ENCODE measurements at places on chromosomes 1 and 21. TPM values are rescaled to one million over a fixed set of nuclear protein-coding genes. Genes with fewer than 3 reads are reported as not detected.

DNA sequence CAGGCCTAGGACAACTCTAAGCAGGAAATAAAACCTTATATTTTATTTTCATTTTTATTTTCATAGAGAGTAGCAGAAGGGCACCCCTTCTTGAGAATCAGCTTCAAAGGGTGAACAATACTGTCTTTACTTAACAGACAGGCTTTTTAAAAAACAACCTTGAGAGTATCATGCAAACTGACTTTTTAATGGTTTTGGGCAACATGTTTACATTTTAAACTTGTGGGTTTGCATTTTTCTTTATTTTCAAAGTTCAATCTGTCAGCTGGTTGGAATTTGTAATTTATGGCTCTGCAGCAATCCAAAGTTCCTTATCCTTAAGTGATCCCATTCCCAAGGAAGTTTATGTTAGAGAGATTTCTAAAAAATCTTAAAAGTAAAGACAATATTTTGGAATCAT lies 392.3 kb upstream of the ADAMTS5 start:
- no peak overlapping the region for H3K27ac ChIP-seq
- no peaks in the 10 kb centered on the region for H3K27me3 ChIP-seq
- no peaks in the 10 kb centered on the region for H3K4me1 ChIP-seq
- DNase-seq: no peak

GRCh38 chr1:152191260-152191659 lies 32.2 kb upstream of the RPTN start:
- DNase-seq: no peak
- no peak overlapping the region for H3K4me3 ChIP-seq
- peaks cover 63% of the 10 kb centered on the region for H3K4me1 ChIP-seq
- H3K27ac ChIP-seq: peak overlapping the region; percentile 76
- H3K36me3 ChIP-seq: no peaks in the 10 kb centered on the region

DNA sequence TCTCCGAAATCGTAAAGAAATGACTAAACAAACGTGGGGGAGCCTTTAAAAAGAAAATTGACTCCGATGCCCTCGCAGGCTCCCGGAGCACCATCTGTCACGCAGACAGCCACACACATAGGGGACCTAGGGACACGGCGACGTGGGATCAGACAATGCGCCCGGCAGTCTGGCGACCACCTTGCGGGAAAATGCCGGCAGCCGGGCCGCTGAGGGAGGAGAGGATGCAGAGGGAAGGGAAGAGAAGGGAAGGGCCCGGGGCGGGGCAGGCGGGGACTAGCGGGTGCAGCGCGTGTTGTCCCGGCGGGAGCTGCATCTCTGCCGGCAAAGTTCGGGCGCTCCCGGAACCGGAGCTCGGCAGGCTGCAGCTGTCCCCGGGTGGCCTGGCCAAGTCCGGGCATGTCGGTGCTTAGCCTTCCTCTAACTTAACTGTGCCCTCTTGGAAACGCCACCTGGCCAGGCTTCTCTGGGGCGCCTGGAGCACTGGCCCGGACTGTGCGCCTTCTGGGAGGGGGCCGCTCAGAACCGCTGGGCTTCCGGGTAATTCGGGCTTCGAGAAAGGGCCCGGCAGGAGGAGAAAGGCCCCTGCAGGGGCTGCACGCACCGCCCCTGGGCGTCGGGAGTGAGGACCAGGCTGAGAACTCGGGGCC lies 1.8 kb downstream of the NHLH2 start:
- H3K4me1 ChIP-seq: peaks cover 16% of the 10 kb centered on the region
- H3K27me3 ChIP-seq: peaks cover 4% of the 10 kb centered on the region
- H3K4me3 ChIP-seq: peak overlapping the region; percentile 58
- no peaks in the 10 kb centered on the region for H3K36me3 ChIP-seq
- DNase-seq: no peak

DNA sequence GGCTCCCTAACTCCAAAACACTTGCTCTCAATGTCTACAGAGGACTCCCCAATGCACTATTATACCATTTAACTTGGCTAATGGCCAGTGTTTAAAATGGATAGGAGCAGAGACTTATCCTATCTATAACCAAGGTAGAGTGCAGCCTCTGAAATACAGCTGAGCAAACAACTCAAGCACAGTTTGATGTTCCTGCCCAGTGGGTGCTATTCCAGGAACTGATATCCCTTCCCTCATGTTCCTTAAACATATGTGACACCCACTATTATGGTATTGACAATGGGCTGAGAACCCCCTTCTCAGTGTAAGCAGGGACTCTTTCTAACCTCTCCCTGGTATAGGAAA lies 51.7 kb downstream of the SH3GLB1 start:
- no peaks in the 10 kb centered on the region for H3K4me1 ChIP-seq
- no peak overlapping the region for H3K4me3 ChIP-seq
- H3K27me3 ChIP-seq: no peaks in the 10 kb centered on the region
- no peak for DNase-seq
- H3K27ac ChIP-seq: no peak overlapping the region
- H3K36me3 ChIP-seq: no peaks in the 10 kb centered on the region

PLEKHG5 gene
- total RNA-seq: 37.8 TPM

ARHGAP30 gene
- 2.9 TPM for total RNA-seq

PKP1 gene
- total RNA-seq: 336 TPM

NKAIN1 gene
- total RNA-seq: 0.09 TPM

NUP210L gene
- total RNA-seq: not detected
